G401 (cell line): ENCODE measurements at places on chromosomes 1 and 21. TPM values are rescaled to one million over a fixed set of nuclear protein-coding genes. Genes with fewer than 3 reads are reported as not detected.

CLCA2 gene
- total RNA-seq, result 0.81 TPM in 1 of 2 replicates, not detected in the other

DNA sequence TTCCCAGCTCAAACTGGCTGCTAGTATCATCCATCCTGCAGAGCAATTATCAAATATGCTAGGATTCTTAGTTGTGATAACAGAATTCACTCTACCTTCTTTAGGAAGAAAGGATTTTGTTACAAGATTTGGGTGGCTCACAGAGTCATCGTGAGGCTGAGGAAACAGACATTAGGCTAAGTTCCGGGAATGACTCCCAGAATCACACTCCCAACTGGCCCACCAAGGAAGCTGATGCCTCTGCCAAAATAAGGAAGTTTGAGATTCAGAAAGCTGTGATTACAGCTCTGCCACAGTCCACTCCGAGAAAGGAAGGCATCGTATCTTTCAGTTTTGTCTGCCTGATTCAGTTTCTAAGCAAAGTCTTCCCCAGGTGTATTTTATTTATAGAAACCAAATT, 50.6 kb upstream of the LYPLAL1 start:
- peak; percentile 7 for DNase-seq

DNA sequence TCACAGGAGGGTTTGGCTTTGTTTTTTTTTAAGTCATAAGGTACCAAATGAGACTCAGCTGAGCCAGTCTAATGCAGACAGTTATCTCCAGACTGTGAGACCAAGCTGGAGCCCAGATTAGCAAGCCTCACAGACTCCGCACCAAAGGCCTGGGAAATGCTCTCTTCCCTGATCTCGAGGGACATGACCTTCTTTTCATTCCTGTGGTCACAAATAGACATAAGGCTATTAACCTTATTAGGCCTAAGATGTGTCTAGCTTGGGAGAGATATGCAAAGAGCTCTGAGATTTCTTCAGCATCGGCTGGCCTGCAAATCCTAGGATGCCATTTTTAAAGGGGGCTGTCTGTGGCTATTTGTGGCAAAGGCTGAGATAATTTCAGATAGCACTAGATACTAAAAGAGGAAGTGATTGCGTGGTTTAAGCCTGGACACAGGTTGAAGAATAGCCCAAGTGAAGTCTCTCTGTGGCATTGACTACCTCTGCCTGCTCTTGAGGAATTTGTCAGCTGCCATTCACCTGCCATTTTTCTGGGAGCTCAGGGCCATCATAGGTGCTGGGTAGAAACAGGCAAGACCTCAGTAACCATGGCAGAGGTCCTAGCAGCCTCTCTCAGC, 301.3 kb downstream of the SIPA1L2 start:
- no peak for DNase-seq

GRCh38 chr1:27342778-27343638, 1.2 kb downstream of the SYTL1 start:
- DNase-seq, result peak; percentile 74

DNA sequence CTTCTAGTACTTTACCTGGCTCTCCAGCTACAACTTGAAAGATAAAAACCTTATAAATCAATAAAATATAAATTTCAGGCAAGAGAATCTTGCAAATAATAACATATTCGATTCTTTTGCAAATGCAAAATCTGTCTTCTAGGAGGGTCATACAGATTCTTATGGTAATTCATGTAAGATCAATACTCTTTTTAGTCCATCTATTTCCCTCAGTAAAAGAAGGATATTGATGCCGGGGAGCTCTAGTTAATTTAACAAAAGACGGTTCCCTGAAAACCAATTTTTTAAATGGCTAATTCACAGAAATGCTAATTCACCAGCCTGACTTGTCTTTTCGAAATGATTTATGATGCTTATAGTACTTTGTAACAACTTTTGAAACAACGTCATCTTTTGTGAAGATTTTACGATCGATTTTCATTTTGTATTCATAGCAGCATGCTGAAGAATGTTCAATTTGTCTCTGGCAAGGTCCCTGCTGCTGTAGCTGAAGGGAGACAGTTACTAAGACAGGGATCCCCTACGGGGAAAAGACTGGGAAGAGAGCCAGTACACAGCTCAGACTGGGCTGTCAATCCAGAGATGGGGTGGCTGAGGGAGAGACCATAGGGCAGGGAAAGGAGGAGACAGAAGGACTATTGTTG, 90.6 kb upstream of the SPAG17 start:
- peak; percentile 19 for DNase-seq

- peak; percentile 62 for DNase-seq
Measured at GRCh38 chr1:230668227-230668626, 25.9 kb downstream of the COG2 start.

GRCh38 chr1:110135666-110136065, 14.6 kb upstream of the SLC6A17 start:
- DNase-seq, result peak; percentile 59

DNA sequence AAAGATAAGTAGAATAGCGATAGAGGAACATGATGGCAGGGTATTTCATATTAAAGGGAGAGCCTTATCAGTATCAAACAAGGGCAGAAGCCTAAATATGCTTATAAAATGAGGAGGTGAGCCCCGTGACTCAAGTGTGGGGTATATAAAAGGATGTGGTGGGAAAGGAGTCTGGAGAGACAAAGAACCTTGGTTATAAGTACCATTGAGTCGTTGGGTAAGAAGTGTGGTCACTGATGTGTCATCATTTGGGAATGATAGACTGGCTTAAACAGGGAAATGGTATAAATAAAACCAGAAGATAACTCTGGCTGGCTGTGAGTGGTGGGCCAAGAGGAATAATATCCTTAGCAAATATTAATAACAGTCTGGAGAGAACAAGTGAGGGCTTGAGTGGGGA, 10.9 kb upstream of the CD5L start:
- DNase-seq, result no peak
